LoVo (cell line): ENCODE measurements at places on chromosomes 3 and 15.

- no peak for DNase-seq
These were observed 224.2 kb downstream of the CNTN3 start for GRCh38 chr3:74390121-74390877.

DNA sequence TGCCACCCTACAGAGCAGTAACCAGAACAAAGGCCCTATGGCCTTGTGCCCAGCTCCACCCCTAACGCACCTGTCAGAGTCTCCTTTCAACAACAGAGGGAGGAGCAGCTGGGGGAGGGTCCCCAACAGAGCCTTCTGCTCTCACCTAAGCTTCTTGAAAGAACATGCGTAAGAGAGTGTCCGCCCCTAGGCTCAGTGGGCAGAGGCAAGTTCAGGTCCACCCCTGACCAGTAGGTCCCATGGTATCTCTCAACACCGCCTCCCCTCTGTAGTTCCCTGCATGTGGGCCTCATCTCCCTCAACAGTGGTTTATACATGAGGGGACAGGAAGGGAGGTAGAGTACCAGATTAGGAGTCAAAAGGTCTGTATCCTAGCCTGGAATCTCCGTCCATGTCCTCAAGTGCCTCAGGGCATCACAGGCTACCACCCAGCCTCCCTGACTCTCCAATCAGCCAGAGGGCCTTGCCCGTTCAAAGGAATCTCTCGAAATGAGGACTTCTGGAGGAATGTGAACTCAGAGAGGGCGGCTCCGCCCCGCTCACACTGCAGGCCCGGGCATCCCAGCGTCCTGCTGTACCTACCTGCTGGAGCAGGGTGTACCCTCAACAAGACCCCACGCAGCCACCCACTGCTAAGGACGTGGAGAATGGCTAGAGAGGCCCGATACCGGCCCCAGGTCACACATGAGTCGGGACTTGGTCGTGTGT lies 680 bp downstream of the POC1A start:
- DNase-seq = peak; percentile 26

- no peak for DNase-seq
These were observed 154.6 kb upstream of the TLE3 start for GRCh38 chr15:70252056-70252950.

DNA sequence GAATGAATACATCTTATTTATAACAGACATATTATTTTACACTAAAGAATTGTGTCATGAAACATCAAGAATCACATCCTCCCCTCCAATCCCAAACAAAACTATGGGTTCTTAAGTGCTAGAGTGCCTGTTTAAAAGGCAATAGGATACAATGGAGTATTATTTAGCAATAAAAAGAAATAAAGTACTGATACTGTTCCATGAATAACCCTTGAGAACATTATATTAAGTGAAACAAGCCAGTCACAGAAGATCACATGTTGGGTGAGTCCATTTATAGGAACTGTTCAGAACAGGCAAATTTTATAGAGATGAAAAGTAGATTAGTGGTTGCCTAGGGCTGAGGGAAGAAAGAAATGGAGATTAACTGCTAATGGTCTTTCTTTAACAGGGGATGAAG lies 86.5 kb downstream of the ANKRD28 start:
- DNase-seq = no peak

GRCh38 chr15:39896846-39897245 lies 23.2 kb downstream of the GPR176 start:
- DNase-seq = no peak

- no peak for DNase-seq
These were observed 8.6 kb downstream of the FBXL22 start for GRCh38 chr15:63605816-63606215.

DNA sequence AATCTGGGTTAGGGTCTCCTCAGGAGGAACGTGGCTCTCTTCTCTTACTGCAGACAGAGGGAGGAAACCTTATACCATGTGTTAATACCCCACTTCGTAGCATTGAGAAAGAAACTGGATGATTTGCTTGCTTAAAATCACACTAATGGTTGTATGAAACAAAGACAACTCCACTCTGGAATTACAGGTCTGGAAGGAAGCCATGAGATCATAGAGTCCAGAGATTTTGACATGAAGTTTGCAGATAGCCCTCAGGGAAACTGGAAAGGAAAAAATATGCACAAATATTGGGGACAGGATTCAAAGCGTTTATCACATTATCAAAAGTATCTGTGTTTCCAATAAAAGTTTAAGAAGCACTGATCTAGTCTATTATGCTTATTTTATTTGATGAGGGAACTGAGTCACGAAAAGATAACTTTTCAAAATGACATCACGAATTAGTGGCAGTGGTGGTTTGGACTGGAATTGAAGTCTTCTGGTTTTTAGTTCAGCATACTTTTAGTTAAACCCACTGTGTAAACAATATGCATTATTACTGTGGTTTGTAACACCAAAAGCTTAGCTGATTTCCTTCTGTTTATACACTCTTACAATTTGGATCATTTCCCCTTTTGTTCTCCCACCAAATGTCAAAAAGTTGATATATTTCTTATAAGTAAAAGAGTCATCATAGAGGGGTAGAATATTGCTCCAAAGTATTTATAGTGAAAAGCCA lies 16.8 kb downstream of the FGF7 start:
- DNase-seq = no peak

GRCh38 chr15:93460717-93461116 lies 371.7 kb upstream of the RGMA start:
- DNase-seq = no peak

DNA sequence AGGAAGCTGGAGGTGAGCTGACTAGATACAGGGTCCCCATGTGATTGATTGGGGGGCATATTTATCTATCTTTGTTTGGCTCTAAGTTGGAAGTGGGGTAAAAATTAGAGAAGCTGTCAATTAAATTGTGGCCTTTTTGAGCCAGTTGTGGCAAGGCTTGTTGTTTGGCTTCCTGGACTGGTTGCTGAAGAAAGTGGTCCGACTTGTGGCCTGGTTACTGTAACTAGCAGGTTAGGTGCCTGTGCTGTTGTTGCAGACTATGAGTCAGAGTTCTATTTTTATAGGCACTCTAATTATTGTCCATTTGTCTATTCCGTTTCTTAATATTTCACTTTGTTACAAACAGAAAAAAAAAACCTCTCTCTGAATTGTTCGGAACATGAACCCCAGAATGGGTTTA lies 129.1 kb upstream of the CNTN6 start:
- no peak for DNase-seq

DNA sequence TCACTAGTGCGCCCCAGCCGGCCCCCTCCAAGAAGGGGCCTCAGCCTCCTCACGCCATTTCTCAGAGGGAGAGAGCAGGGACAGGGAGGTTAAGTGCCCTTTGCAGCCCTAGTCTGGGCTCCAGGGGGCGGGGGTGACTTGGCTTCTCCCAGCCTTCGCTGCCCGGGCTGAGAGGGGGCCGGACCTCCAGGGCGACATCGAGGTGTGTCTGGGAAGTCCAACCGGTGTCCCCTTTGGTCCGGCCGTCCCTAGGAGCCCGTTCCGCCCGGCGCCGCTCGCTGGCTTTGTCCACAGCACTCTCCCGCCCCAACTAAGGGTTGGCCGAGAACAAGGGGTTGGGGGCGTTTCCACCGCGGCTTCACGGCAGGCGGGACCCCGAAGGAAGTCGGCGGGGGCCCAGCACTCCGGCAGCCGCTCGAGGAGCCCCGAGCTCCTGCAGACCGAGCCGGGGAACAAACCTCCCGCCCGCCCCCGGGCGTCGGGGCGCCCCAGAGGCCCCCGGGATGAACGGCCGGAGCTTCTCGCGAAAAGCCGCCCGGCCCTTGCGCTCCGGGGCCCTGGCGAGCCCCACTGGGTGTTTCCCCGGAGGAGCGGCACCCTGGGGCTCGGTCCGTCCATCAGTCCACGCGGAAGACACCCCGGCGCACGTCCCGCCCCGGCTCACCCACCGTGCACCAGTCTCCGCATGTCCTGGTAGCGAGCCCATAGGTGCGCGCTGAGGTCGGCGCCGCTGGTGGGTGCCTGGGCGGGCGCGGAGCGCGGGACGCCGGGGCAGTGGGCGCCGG lies 627 bp downstream of the NT5DC2 start:
- DNase-seq = peak; percentile 6

DNA sequence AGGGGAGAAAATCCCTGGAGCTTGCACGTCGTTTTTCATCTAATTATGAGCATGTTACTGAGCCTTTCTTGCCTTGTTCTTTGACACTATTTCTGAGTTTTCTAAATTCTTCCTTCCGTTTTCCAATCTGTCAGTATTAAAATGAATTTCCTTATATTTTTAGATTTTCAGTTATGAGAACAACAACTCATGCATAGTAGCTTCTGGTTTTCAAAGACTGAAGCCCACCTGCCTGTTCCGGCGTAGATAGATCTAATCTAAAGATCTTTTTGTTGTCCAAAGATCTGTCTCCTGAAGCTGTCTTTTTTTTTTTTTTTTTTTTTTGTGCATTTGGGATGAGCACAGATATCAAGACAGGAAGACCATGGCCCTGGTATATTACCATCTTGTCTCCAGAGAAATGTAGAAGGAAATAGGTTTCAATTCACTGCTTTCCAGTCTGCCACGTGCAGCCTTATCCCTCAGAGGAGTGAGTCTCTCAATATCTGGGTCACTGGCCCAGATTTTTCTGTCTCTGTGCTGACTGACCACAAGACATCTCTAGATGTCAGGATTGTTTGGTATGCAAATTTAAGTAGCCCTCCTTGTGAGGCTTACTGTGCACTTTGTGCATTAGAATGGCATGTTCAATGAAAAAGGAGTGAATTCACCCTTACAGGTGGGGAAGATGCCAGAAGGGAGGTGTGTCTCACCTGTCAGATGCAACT lies 222.3 kb upstream of the TMC3 start:
- no peak for DNase-seq

GRCh38 chr3:66629150-66629981 lies 128.5 kb upstream of the LRIG1 start:
- DNase-seq = no peak
